ENCODE measurements at places on chromosomes 4 and X.

DNA sequence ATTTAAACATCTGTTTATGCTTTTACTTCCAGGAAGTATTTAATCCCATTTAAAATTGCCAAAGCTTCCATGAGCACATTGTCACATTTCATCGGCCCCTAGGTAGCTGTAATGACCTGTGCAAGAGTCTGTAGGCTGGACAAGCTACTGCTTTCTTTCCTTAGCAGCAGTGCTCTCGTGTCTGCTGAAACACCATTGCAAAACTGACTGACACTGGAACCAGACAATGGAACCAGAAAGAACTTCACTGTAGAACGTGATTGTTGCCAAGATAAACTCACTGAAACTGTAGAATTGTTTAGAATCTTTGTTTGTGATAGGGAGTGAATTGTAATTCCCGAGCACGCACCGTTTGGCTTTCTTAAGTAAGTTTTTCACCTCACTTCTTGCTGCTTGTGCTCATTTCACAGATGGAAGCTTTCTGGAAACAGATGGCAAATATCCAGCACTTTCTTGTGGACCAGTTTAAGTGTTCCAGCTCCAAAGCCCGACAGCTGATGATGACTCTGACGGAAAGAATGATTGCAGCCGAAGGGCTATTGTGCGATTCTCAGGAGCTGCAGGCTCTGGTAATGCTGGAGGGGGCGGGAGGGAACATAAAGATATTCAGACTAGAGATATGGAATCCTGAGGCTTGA lies 36.9 kb downstream of the EVC start:
- DNase-seq, result peak; percentile 77

DNA sequence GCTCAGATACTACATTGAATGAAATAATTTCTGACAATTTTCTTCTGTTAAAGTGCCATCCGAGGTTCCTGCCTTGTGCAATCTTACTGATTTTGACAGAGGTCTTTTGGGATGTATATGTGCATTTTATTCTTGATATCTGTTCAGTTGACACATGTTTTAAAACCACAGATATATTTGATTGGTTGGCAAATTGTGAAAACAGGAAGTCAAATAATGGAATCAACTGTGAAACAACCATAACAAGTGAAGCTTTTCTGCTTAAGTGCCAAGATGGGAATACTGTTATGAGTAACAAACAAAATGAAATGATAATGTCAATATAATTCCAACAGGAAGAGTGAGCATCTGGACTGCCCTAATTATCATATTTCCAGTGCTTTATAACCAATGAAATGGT lies 84.9 kb upstream of the TET2 start:
- DNase-seq, result no peak

- no peak for DNase-seq
Measured at GRCh38 chr4:106034751-106035150, 139.5 kb downstream of the NPNT start.

GRCh38 chr4:121237069-121237399 lies 72.9 kb upstream of the TNIP3 start:
- DNase-seq, result no peak

DNA sequence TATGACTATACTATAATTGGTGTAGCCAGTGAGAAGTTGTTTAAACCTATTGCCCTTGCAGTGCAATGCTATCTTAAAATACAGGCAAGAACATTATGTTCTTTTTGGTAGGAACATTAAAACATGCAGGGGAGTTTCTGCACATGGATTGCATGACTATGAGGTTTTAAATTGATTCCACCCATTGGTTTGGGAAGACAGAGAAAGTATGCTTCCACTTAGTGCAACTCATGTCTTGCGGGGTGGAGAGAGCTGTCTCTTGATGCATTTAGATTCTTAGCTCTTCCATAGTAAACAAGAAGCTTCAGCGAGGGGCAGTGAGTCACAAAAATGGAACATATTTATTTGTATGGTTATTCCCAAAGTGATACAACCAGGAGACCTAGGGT lies 39.5 kb upstream of the RASL11B start:
- no peak for DNase-seq

DNA sequence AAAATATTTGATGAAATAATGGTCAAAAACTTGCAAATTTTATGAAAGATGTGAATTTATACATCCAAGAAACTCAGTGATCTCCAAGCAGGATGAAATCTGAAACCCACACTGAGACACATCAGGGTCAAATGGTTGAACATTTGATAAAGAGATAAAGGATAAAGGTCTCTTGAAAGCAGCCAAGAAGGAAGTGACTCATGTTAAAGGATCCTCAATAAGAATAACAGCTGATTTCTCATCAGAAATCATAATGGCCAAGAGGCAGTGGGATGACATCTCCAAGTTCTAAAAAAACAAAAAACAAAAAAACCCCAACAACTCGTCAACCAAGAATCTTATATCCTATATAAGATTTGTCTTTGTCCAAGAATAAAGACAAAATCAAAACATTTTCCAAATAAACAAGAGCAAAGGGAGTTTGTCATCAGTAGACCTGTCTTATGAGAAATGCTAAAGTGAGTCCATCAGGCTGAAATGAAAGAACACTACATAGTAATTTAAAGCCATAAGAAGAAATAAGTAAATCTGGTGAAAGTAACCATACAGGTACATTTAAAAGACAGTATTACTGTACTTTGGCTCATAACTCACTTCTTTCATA lies 121.7 kb downstream of the PDS5A start:
- DNase-seq, result no peak

- DNase-seq, result no peak
Measured at GRCh38 chr4:151854731-151855130, 93.9 kb upstream of the GATB start.

DNA sequence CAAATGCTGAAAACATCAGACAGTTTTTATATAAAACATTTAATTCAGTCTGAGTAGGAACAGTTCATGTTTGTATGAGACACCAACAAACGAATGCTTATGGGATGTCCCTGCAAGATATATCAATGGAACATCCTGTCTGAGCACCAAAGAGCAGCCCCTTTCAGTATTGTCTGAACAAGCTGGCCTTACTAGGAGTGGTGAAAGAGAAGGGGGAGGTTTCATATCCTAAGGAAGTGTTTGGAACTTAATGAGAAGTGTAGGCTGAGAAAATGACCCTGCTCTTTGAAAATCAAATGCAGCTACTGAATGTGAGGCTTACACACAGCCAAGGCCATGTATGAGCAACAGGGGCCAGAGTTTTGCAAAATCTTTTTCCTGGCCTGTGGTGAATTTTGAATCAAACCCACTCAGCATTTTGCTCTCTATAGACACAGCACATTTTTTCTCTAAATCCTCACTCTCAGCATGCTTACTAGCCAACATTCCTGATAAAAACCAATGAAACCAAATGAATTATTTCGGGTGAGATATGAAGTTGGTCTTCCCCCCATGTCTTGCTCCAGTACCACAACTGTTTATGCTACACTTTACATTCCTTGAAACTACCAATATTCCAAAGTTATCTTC lies 119.4 kb downstream of the LUZP4 start:
- DNase-seq, result no peak

- no peak for DNase-seq
Measured at GRCh38 chrX:111507933-111508332, 3.5 kb upstream of the SERTM2 start.

DNA sequence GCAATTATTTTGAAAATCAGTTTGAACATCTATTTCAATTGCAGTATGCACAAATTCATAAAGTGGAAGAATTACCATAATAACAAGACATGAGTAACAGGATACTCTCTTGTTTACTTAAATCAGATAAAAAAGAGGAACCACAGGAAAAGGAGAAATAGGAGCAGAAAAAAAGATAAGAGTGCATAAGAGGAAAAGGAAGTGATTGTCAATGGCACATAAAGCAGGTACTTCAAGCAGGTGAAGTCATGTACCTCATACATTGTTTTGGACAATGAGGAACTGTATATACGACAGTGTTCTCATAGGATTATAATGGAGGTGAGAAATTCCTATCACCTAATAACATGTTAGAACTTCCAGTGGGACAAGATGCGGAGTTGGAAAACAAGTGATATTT lies 334.5 kb upstream of the PCDH7 start:
- DNase-seq, result no peak

DNA sequence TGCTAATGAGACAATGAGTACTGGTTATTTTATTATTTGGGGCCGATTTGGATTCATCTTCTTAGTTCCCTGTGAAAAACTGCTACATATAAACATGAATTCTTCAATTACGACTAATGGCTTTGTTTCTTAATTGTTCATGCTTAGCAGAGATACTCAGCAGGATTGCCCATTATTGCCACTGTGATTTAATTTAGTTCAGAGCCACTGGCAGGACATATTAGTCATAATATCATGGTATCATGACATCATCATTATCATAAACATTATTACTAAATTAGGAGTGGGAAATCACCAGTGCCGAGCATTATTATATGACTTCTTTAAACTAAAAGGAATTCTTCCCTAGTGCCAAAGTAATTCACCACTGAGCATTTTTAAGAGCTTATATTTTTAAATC lies 201.4 kb downstream of the SPOCK3 start:
- DNase-seq, result no peak

DNA sequence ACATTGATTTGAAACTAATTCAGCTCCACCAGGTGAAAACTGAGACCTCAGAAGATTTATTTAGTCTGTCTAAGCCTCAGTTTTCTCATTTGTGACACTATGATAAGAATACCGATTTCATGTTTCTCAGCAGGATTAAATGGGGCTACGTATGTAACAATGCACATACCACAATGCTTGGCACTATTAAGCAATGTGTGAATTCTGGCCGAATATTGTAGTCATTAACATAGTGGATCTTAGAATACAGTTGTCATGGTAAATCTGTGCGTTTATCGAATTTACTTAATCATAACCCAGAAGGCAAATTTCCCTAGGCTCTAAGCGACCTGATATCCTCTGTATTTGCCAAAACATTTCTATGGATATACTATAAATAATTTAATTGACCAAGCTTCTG lies 69.1 kb downstream of the TMA16 start:
- DNase-seq, result no peak

GRCh38 chr4:71827826-71828225 lies 43.9 kb upstream of the GC start:
- DNase-seq, result no peak

DNA sequence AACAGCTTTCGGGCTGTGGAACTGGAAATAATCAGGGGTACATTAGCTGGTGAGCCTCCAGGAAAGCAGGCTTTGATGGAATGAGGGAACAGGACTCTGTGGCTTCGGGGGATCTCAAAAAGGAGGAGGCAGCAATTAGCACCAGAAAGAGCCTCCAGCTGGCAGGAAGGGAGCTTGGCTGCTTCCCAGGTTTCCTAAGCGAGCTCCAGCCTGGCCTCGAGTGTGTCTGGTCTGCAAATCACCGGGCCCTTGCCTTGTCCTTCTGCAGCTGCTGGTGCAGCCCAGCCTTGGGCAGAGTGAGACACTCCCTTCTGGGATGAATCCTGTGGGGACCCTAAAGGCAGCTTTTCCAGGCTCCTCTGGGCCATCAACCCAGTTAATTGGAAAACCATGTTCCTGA lies 10.7 kb upstream of the PDHA1 start:
- peak; percentile 66 for DNase-seq

DNA sequence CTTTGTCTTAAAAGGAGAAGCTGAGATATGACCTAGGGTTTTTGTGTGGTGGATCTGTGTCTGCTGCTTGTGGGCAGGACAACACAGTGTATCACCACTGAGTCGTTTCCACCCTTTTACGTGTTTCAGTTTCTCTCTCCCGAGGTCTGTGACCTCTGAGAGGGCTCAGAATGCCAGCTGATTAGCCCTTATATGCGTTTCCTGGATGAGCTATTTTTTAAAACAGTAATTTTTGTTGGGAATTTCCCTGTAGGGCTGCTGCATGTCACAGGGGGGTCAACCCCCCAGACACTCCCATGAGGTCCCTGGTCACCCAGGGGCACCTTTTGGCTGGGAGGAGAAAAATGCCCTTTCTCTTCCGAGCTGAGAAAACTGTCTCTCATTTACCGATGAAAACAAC lies 170.4 kb upstream of the CASK start:
- no peak for DNase-seq

DNA sequence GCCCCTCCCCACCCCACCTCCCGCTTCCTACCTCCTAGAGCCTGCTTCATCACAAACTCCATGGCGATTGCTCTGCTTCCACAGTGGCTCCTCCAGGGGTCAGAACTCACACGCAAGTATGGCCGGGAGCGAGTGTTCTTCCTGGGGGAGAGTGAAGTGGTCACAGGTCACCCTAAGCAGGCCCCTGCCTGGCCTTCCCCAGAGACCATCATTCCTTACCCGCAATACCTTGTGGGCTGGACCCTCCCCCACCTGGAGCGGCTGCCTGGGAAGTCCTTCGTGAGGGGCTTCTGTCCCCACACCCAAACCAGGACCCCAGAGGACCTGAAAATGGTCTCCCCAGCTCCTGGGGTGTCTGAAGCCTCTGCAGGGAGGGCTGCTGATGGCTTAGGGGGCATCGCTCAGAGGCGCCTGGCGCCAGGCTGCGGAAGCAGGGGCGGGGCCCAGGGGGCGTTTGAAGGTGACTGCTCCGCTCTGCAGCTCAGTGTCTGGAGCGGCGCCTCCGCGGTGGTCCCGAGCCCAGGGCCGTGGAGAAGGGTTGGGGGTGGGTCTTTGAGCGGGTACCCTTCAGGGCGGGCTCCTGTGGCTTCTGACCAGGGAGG lies 1.4 kb downstream of the CPLX1 start:
- no peak for DNase-seq

DNA sequence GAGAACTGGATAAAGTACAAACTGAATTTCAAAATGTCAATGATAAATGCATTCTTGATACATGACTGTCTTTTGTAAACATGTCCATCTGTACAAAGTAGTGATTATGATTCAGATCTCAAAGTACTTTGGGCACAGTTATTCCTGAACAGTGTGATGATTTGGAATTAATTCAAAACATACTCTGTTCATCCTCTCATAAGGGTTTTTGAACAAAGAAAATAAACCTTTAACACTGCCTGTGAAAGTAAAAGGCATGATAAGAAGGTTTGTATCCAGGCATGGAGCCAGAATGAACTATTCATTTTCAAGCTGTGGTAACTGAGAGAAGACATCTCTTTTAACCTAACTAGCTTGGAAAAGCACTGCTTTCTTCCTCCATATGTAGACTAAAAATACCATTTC lies 883 bp upstream of the KLHL4 start:
- no peak for DNase-seq

DNA sequence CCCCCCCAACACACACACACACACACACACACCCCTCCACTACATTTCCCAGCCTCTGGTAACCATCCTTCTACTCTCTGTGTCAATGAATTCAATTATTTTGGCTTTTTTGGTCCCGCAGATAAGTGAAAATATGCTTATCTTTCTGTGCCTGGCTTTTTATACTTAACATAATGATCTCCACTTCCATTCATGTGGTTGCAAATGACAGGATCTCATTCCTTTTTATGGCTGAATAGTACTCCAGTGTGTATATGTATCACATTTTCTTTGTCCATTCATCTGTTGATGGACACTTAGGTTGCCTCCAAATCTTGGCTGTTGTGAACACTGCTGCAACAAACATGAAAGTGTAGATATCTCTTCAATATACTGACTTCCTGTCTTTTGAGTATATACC lies 59.8 kb downstream of the PDLIM5 start:
- no peak for DNase-seq

GRCh38 chr4:16550531-16550930 lies 324.3 kb upstream of the TAPT1 start:
- no peak for DNase-seq

GRCh38 chrX:102975016-102975415 lies 37.9 kb downstream of the RAB40AL start:
- no peak for DNase-seq

- DNase-seq, result no peak
Measured at GRCh38 chr4:107863850-107864371, 39.2 kb downstream of the SGMS2 start.
